ENCODE measurements at places on chromosomes 3 and 15.

DNA sequence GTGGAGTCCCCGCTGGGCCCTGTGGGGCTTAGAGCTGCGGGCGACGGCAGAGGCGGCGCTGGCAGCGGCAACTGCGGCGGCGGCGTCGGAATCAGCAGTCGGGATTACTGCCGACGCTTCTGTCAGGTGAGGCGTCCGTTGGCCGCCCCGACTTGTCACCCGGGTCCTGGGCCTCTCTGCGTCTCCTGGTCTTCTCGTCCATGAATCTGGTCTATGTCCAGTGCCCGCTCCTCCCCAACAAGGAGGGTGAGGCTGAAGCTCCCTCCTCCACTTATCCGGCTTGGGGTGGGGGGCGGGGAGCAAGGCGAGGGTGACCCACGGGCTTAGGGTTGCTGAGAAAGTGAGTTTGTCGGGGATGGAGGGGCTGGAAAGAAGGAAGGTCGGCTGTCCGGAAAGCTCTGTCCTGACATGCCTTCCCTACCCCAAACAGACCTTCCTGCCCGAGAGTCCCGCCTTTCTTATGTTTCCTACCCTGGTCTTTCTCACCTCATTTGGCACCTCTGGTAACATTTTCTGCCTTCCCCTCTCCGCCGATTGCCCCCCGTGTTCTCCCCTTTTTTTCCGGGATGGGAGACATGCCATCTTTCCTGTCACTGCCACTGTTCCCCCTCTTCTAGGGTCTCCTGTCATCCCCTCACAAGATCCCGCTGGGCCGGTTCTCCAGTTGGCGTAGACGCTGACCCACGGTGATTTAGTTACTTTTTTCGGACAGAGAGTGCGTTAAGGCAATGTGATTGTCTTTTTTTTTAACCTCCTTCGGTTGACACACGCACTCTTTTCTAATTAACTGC, 520 bp downstream of the ZNF654 start:
- no peak for DNase-seq

GRCh38 chr3:173977747-173978146, 580.2 kb downstream of the NLGN1 start:
- no peak for DNase-seq

- no peak for DNase-seq
These were observed 210.2 kb downstream of the XXYLT1 start for GRCh38 chr3:195060531-195061291.

DNA sequence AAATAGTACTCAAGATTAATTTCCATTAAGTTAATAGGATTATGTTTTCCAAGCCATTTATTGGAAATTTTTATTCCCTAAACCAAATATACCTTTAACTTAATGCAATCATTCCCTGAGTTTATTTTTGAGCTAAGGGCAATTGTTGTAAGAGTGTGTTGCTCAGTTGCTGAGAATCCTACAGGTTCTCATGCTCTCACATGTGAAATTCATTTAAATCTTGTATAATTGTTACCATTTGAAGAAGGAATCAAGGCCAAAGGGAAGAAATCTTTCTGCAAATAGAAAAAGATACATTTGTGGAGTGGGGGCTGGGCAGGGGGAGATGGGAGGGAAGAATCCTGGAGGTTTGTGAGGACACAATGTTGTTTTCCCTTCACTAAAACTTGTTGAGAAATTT, 202.7 kb upstream of the STRIT1 start:
- DNase-seq, result no peak

GRCh38 chr15:100944986-100945385, 25.8 kb downstream of the LRRK1 start:
- peak; percentile 93 for DNase-seq

DNA sequence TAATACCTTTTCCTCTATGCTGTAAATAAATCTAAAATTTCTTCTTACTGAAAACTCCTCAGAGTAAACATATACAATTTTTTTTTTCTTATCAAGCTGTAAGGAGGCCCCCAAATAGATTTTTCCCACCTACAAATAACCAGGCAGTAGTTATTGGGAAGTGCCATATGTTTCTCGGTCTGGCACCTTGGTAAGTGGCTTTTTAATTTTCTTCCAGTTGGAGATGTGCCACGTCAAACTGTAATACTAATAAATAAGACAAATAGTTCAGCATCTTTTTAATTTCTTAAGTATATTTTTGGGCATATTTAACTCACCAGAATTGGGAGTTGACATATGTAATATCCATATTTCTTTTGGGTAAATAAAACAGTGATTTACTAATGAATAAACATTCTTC, 346.3 kb downstream of the DIPK2A start:
- peak; percentile 50 for DNase-seq

DNA sequence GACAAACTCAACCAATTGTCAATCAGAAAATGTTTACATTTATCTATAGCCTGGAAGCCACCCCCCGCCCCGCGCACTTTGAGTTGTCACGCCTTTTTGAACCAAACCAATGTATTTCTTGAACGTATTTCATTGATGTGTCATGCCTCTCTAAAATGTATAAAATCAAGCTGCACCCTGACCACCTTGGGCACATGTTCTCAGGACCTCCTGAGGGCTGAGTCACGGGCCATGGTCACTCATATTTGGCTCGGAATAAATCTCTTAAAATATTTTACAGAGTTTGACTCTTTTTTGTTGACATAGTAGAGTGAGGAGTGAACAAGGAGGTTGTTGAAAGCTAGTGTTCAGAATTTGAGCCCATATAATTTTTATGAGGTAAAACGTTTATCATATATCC, 6.5 kb downstream of the MCTP2 start:
- no peak for DNase-seq

GRCh38 chr3:143099210-143099609, 20.4 kb upstream of the CHST2 start:
- DNase-seq, result no peak

GRCh38 chr3:20246662-20247061, 60.7 kb upstream of the SGO1 start:
- no peak for DNase-seq

DNA sequence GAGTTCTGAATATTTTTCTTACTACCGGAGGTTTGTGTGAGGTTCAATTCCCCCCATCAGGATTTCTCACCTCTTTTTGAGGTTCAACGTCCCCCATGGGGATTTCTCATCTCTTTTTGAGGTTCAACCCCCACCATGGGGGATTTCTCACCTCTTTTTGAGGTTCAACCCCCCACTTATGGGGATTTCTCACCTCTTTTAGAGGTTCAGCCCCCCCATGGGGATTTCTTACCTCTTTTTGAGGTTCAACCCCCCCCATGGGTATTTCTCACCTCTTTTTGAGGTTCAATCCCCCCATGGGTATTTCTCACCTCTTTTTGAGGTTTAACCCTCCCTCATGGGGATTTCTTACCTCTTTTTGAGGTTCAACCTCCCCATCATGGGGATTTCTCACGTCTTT, 26.3 kb downstream of the NDUFB4 start:
- DNase-seq, result no peak

GRCh38 chr3:148466143-148466542, 231.6 kb upstream of the AGTR1 start:
- DNase-seq, result no peak

GRCh38 chr15:90881181-90881977, 2.9 kb upstream of the FES start:
- no peak for DNase-seq

GRCh38 chr3:149534082-149534481, 59.6 kb downstream of the TM4SF4 start:
- DNase-seq, result no peak

DNA sequence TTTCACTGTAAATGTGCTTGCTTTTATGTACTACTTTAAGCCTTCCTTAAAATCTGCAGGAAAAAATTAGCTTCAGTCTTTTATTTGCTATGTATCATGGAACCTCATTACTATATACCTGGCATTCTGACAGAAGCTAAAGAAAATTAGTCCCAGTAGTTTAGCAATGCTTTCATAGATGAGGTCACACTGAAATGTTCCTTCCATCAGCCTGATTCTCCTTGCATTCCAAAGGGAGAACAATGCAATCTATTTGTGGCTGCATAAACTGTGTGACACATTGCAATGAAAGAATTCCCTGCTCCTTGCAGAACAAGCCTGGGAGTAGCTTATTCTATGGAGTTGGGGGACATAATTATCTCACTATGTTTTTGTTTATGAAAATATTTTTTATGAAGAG, 691.5 kb upstream of the ARPP21 start:
- no peak for DNase-seq

GRCh38 chr15:80636675-80637074, 58.4 kb upstream of the ABHD17C start:
- DNase-seq, result peak; percentile 27

DNA sequence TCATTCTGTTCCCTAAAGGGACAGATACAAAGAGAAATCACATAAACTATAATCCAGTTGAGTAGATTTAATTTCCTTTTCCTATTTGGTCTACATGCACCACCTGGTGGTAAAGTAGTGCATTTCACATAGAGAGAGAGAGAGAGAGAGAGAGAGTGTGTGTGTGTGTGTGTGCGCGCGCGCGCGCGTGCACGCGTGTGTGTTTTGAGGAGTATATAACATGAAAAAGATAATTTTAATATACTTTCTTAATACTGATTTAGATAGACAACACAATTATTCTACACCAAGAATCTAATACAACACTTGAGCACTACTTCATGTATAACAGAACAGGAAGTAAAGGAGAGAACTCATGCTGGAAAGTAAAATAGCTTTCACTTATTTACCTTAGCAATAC, 1.1 kb upstream of the FGF7 start:
- DNase-seq, result peak; percentile 26

DNA sequence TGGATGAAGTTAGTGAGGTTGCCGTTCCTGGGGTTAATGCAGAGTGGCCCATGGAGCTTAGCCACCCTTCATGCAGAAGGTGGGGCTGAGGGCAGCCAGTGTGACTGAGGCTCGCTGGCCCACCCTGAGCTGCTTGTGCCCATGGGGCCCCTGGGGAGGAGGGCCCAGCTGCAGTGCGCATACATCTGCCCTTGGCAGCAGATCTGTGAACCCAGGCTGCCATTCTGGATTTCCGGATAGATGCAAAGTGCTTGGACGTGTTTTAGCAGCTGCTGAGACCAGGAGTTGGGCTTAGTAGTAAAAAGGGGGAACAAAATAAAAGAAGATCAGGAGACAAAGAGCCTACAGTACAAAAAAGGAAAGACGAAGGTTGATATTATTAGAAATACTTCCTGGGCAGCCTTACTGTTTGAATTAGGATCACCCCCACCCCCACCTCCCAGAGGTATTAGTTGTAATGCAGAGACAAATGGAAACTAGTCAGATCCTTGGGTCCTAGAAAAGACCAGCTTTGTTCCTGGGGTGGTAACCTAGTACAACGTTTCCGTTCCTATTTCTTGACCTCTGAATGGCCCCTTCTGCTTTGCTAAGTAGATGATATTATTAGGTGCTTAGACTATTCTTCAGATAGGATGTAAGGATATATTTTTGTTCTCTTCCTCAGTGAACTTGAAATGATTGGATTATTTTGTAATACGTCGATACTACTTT, 70.2 kb downstream of the IGF1R start:
- no peak for DNase-seq

GRCh38 chr3:29694783-29695182, 413.9 kb downstream of the RBMS3 start:
- DNase-seq, result no peak

- no peak for DNase-seq
These were observed 150.6 kb upstream of the ANKRD28 start for GRCh38 chr3:15948388-15948787.

- no peak for DNase-seq
These were observed 27.8 kb upstream of the C15orf40 start for GRCh38 chr15:83039206-83039605.

DNA sequence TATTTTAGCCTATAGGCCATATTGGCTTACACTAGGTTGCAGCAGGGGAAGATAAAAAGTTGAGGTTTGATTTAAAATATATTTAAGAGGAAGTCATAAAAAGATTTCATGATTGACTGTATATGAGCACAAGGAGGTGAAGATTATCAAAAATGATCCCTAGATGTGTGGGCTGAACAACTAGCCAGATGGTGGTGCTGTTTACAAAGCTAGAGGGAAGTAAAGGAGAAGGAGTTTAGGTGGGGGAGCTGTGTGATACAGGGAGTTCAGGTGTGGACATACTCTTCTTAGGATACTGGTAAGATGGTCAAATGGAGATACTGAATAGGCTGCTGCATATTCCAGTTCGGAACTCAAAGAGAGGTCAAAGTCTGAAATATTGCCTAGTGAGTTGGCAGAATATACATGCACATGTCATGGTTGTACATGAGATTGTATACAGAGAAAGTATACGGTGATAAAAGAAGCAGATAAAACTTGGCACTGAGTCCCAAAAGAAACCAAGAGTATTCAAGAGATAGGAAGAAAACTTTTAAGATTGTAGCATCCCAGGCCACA, 727.8 kb downstream of the NLGN1 start:
- peak; percentile 70 for DNase-seq

DNA sequence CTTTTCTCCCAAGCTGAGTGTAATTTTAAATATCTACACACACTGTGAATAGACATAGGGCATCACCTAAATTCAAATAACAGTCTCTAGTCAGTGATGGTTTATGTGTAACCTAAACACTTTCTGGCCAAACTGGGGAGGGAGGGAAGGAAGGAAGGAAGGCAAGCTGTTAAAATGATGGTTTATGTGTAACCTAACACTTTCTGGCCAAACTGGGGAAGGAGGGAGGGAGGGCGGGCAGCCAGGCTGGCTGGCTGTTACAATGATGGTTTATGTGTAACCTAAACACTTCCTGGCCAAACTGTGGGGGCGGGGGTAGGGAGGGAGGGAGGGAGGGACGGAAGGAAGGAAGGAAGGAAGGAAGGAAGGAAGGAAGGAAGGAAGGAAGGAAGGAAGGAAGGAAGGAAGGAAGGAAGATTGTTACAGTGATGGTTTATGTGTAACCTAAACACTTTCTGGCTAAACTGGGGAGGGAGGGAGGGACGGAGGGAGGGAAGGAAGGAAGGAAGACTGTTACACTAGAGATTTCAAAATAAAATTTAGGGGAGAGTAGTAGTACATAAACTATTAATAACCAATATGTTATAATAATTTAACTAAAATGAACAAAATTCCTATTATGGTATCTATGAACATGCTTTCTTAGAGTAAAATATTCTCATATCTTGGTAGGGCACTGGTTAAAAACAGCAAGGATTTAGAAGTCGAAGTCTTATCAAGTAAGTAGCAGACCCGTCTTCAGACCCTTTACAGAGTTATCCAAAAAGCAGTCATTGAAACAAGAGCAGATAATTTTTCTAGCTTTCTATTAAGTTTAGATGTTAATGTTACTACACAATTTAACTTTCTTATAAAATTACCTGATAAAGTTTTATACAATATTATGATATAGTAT, 148.1 kb downstream of the LMLN start:
- no peak for DNase-seq

- no peak for DNase-seq
These were observed 28.8 kb upstream of the SKOR1 start for GRCh38 chr15:67796196-67797127.

All from NCI-H2171 treated with DMSO at 0.1 percent for 48 hours (cell line).